Fibroblast of the aortic adventitia (primary cell): ENCODE measurements at places on chromosomes 3 and 15.
A peak's percentile ranks its signal among the peaks of the same experiment; 100 is the strongest.

- peak; percentile 92 for DNase-seq
Observed at GRCh38 chr3:52339612-52340011, 23.5 kb downstream of the DNAH1 start.

DNA sequence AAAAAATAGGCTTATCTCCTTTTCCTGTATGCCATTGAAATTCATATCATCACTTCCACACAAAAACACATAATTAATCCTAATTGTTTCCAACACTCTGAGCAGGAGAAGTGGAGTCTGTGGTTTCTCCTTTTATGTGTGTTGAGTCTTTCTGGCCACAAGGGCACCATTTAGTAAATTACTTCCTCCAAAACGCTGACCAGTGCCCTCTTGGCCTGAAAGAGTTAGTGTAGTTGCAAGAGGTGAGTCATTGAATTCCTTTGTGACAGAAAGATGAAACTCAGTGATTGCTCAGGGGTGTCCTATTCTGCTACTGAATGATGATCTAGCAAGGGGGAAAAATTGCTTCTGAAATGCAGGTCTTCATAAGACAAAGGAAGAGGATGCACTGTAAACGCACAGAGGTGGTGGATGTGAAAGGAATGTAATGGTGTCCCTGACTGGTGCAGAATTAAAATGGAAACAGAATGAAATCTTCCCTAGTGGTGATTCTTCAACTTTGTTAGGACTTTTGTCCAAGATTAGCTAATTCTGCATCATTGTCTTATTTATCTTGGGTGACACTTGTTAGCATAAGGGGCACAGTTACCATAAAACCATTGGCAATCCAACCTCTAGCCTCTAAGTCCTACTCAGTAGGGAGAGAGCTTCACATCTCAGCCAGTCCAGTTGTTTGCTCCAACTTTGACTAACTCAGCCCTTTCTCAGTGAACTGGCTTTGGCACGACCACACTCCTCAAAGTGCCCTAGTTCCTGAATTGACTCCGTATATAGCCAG lies 208.4 kb upstream of the NANOGP8 start:
- DNase-seq = peak; percentile 49

DNA sequence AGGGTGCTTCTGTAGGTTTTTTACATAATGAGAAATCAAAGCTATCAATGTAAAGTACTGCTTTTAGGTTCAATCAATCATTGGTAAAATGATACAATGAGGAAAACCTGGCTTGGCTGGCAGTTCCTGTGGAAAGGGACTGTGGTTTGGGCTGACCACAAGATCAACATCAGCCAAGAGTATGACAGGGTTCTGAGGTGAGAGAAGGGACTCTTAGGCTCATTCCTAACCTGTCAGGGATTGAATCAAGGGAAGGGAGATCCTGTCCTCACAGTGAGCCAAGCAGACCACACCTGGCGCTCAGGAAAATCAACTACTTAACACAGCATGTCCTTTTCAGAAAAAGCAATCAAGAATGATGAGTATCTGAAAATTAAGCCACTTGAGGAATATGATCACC lies 111.1 kb downstream of the MAGI1 start:
- DNase-seq = no peak

DNA sequence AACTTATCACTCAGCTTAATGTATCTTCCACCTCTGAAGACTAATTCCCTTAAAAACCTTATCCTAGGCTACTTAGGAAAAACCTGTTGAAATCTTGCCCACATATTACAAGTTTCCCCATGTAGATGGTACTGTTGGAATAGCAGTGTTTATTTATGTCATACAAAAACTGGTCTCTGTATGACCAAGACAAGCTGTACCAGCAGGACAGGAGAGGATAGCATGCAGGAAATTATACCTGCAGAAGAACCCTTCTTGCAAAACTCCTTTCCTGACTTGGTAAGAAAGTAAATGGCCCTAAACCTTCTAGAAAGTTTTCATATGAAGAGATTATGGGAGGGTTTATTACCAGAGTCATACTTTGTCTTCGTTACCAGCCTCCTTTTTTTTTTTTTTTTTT lies 25.3 kb upstream of the RNF111 start:
- DNase-seq = no peak

DNA sequence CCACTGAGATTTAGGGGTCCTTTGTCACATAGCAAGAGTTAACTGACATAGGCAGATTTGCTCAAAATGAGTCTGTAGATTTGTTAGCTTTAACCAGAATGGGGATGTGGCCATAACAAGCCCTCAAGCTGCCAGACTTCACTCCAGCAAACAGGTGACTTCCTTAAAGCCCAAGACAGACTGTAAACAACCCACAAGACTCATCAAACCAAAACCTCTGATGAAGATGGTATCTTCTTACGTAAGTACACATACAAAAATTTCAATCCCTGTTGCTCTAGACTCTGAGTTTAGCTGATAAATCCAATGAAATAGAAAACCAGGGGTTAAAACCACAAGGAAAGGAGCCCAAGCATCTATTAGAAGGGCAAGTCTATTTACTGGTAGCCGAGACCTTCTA lies 18.2 kb upstream of the ZBTB20 start:
- no peak for DNase-seq
